GM12878 (cell line): ENCODE measurements at places on chromosomes 2 and 18.

DNA sequence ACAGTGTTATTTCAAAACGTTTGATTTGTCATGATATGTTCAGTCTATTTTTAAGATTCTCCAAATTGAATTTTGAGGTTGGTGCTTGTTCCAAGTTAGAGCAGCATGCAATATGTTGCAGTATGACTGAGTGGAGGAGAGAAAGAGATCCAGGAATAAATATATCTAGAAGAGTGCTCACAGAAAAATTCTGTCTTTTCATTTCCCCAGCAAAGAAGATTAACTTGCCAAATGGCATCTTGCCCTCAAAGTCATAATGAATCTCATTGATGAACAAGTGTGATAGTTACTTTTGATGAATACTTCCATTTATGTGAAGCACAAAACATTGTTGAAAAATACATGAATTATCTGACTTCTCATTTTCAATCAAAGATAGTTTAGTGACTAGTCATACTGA lies 95.9 kb downstream of the KCNJ3 start:
- no peak for DNase-seq

- DNase-seq: no peak
These were observed 71.5 kb upstream of the DSG1 start for GRCh38 chr18:31246460-31246859.

- DNase-seq: no peak
These were observed 42.0 kb downstream of the CCDC148 start for GRCh38 chr2:158414538-158414937.

- DNase-seq: no peak
These were observed 32.8 kb upstream of the NYAP2 start for GRCh38 chr2:225366731-225367130.

DNA sequence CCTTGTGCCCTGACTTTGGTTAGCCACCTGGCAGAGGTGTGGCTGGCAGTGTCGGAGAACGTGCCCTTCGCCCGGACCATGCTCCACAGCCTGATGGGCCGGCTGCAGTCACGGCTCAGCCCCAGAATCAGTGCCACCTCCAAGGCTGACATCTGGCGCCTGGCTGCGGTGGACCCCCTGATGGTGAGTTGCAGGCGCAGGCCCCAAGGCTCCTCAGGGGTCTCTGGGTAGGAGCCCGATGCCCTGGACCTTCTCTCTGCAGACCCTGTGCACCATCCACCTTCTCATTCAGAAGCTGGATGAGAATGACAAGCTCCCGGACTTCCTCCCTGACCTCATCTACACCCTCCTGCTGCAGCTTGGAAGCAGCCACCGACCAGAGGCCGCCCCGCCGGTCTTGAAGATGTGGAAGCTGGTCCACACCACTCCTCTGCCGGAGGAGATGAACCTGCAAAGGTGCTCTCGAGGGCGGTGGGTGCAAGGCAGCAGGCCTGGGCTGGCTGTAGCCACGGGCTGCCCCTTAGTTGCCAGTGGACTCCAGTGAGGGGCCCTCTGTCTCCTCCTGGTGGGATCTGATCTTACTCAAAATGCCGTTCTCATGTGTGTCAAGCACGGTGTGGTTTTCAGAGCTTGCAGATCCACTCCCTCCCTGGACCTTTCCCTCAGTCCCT lies 32.1 kb downstream of the HJURP start:
- DNase-seq: no peak

GRCh38 chr2:143942486-143942885 lies 577.4 kb downstream of the ZEB2 start:
- no peak for DNase-seq
